ENCODE measurements at places on chromosomes 4 and X.

GRCh38 chrX:46571423-46572339 is 1.9 kb upstream of the CHST7 start:
- DNase-seq, result no peak

GRCh38 chrX:14956813-14957582 is 83.8 kb downstream of the MOSPD2 start:
- no peak for DNase-seq

DNA sequence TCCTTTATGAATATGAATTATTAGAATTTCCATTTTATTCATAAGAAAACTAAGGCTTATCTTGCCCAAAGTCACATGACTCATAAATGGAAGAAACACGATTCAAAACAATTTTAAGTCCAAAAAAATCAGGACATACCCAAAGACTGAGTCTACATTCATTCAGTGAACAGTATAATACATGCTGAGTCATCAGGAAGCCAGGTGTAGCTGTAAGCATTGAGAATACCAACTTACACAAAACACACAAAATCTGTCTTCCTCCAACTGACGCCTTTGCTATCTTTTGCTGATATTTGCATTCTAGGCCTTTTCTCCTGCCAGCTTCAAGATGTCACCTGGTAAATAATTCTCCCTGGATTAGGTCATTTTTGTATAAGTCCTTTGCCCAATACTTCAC is 520.1 kb upstream of the GALNT7 start:
- no peak for DNase-seq

GRCh38 chrX:107674480-107675364 is 46.4 kb downstream of the PRPS1 start:
- DNase-seq, result peak; percentile 47

- no peak for DNase-seq
Measured at GRCh38 chr4:162866565-162866964, 300.1 kb downstream of the NAF1 start.

GRCh38 chr4:38452542-38452941 is 211.5 kb upstream of the KLF3 start:
- no peak for DNase-seq

DNA sequence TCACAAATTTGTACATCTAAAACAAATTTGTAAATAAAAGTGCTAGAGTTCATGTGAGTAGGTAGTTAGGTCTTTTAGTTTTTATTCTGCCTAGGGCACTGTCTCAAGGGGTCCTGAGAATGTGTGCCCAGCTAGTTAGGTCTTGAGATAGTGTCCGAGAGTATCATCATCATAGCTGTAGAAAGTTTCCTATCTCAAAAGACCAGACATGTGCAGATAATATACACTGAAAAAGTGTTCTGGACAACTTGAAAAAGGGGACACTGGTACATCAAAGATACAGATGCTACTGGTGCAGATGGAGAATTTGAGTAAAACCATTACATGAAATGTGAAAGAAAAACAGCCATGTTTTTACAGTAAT is 1.8 kb upstream of the ZCCHC4 start:
- no peak for DNase-seq

DNA sequence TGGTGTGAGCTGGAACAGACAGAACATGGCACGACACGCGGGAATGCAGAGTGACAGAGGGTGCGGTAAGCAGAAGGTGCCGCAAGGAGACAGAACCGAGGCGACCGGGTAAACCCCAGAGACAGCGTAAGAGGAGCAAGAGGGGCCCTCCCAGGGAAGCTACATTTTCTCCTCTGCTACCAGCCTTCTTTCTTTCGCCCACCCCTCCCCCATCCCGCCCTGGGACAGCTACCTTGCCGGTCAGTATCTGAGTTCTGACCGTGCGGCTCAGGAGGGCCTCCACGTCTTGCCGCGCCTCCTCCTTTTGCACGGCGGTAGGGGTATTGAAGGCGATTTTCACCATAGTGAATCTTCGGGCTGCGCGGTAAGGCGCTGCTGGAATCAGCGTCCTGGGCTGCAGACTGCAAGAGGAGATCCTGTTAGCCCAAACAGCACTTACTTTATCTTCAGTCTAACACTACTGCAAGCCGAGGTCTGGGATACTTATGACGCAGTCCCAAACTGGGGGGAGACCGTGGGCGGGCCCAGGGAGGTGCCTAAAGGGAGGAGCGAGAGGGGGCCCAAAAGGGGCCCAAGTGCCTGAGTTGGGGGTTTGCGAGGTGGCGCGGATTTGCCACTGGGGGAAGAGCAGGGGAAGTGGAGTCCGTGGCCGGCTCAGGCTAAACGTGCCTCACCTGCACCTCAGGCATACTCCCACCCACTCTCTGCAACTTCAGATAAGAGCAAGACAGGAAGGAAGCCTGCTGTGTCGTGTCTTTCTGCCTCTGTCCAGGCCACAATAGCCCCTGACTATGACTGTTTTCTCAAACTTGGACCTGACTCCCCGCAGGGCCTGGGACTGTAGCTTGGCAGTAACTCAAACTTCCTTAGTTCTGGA is at the start of gene ITM2A:
Gene ITM2A (minus strand): TSS at position 462 of the 877 bp plus-strand sequence. CDS start 119 bp downstream, at position 343.
- DNase-seq, result peak; percentile 76

DNA sequence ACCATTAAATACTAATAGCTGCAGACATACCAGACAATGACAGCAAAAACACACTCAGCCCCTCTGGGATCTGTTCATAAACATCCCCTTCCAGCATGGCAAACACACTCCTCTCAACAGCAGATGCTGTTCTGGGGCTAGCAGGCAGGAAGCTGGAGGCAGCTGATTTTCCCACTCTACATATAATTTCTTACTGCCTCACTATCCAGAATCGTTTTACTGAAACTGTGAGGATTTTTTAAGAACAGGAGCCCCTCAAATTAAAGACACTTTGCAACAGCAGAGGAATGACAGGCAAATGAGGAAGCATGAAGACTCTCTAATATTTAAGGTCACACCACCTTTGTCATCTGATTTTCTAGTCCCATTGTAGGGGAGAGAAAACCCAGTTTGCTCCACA is 2.2 kb downstream of the MAPK10 start:
- no peak for DNase-seq

DNA sequence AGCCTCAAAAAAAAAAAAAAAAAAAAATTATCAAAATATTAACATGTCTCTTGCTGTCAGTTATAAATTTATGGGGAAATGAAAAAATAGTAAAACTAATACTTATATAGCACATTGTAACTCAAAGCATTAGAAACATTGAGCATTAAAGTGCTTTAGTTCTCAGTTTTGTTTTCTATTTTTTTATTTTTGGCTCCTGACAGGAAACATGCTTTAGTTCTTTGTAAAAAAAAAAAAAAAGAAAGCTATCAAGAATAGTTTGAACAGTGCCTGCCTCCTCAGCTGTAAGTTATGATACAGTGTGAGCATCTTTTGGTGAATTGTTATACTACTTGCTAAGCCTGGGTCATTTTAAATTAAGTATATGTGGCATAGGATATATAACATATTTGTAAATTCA is 5.1 kb upstream of the CENPC start:
- DNase-seq, result no peak

- DNase-seq, result no peak
Measured at GRCh38 chr4:38802561-38803355, 1.8 kb downstream of the TLR1 start.

Measured in activated naive CD4-positive, alpha-beta T cell treated with anti-CD3 and anti-CD28 coated beads for 36 hours (primary cell).